ENCODE measurements at places on chromosomes 3 and 15. TPM values are rescaled to one million over a fixed set of nuclear protein-coding genes. Genes with fewer than 3 reads are reported as not detected.

DNA sequence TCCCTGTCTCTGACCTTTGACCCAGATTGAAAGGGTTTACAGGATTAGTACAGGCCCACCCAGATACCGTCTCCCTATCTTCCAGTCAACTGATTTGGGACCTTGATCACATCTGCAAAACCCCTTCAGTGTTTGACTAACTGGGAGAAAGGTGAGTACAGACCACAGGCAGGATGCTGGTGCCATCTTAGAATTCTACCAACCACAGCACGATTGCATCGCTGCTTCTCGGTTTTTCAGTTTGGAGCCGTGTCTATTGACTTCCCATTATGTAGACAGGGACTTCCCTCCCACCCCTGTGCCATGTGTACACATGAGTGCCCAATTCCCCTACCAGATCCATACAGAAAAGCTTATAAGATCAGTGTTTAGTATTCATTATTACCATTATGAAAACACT, 6.6 kb upstream of the KLF13 start:
- DNase-seq, result no peak

DNA sequence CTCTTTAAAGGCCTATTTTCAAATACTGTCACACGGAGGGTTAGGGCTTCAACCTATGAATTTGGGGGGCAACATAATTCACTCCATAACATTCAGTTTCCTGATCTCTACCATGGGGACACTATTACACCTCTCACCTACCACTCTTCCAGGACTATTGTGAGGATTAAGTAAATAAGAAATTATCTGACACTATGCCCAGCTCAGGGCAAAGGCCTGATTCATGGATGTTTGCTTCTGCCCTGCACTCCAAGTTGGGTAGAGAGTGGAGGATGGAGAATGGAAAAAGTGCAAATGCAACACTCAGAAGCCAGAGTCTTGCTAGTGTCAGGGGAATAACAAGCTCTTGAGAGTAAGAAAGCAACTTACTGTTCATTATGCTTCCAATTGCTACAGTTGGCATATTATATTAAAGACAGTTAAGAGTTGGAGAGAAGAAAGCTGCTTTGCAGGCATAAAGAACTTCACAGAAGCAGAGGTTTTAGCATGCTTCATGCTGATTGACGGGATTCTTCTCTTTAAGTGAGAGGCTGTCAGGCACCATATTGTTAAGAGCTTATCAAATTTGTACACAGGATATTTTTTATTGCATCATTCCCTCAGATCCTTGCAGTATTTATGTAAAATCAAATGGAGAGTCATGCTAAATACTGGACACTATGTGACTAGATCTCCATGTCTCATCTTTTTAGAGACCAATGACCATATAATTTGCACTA, 375.3 kb downstream of the VPS13C start:
- DNase-seq, result no peak

GRCh38 chr3:14480207-14481017, 59.7 kb downstream of the GRIP2 start:
- DNase-seq, result no peak

DNA sequence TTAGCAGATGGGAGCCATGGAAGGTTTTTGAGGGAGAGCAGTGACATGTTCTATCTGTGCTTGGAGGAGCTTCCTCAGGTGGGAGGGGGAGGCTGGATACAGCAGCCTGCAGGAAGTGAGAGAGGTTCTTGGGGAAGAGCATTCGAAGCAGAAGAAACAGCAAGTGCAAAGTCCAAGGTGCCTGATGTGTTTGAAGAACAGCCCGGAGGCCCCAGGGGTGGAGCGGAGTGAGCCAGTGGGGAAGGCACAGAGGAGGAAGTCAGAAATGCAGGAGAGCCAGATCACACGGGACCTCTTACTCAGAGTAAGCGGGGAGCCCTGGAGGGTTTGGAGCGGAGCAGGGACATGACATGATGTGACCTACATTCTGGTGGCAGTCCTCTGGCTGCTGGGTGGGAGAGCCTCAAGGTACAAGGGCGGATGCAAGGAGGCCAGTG, 10.8 kb downstream of the ITGA11 start:
- DNase-seq, result no peak

Gene PPP1R14D
- not detected for polyA plus RNA-seq

Measured in urinary bladder (tissue), 4 donors.